A673 (cell line): ENCODE measurements at places on chromosomes 1 and 21. TPM values are rescaled to one million over a fixed set of nuclear protein-coding genes. Genes with fewer than 3 reads are reported as not detected.
A peak's percentile ranks its signal among the peaks of the same experiment; 100 is the strongest.

- DNase-seq, result peak; percentile 74
Measured at GRCh38 chr1:57214951-57215575, 208.8 kb downstream of the DAB1 start.

- DNase-seq, result no peak
Measured at GRCh38 chr1:42316292-42316691, 18.7 kb downstream of the FOXJ3 start.

DNA sequence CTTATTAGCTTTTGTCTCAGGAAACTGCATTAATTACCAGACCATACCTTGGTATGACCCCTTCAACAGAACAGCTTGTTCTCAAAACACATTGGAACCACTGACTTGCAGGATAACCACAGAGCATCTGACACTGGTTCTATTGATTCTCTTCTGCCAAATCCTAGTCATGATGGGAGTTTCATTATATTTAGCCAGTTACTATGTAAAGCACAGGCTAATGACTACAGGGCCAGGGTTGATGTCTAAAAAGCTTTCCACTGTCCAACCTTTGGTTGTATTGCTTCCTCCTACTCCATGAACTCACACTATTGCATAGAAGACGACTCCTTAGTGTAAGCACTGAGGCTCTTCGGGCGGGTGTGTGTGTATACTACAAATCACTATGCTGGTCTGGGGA is 3.8 kb downstream of the STMN1 start:
- no peak for DNase-seq

GJB4 gene
- total RNA-seq, result not detected in 2 replicates

CFHR5 gene
- not detected in 2 replicates for total RNA-seq

DNA sequence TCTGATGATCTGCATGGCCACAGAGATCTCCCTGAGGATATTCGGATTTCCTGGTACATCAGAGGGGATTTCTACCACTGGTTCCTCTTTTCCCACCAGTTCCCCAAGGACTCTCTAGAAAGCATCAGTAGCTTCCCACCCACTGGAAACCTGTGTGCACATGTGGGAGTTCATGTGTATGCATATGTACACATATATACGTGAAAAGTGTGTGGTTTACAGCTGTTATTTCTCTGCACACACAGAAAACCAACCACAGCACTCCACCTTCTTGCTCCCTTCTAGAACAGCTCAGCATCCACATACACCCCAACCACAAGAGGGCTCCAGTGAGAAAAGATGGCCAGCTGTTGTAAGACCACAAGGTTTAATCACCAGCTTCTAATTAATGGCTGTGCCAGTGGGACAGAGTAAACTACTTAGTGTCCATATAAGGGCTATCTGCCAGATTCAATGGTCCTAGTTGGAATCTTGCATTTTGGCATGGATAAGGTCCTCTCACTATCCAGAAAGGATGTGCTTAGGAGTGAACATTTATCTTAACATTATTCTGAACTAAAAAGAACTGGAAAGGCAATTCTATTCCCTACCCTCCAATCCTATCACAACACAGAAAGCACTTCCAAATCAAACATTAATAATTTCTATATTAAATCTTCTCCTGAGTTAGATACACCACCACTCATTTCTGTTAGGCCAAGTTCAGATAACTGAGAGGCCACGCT is 24.1 kb downstream of the GPR3 start:
- DNase-seq, result peak; percentile 71

DNA sequence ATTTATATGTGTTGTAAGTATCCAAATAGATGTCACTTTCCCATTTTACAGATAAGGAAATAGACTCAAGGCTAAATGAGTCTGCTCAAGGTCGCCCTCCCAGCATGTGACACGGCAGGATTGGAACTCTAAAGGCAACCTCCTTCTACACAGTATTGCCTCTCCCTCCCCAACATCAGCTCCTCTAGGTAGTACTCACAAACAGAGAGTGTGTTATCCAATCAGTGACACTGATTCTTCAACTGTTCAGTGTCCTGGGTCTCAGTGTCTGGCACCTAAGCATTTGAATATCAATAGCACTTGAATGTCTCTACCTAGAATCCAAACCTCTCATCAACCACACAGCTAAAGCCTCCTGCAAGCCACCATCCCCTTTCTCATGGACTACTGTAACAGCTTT is 87.1 kb downstream of the DAB1 start:
- DNase-seq, result no peak

GRCh38 chr1:23187637-23188036 is 19.0 kb upstream of the LUZP1 start:
- DNase-seq, result no peak

DNA sequence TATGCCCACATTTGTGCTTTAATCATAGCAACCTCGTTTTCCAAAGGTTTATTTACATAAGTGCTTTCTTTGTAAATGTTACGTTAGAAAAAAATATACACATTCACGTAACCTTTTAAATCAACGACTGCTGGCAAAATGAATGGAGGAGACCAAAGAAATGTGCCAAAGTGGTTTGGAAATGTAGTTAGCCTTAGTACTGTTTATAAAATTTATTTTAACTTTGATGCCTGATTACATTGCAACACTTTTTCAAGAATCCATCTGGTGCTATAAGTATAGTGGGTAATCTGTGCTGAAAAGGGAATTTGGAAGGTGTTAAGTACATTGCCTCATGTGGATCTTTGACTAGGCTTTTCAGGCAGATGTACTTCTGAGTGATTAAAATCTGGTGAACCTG is 108.9 kb downstream of the IFI44 start:
- no peak for DNase-seq

DNA sequence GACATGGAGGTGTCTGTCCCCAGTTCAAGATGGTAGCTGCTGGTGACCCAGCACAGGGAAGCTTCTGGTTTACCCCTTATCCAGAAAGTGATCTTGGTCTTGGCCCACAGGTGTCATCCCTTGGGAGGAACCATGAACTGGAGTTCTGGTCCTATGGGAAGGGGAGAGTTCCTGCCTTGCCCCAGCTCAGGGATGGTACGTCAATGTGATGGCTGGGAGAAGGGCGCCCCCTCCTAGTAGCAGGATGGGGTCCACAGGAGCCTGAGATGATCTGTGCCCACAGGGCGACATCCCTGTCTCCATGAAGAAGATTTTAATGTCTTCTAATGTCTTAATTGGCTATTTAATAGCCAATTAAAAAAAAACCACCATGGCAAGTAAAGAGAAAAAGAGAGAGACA is 249.8 kb downstream of the SIPA1L2 start:
- DNase-seq, result no peak

GRCh38 chr1:156551066-156551643 is 21.2 kb downstream of the IQGAP3 start:
- no peak for DNase-seq

- no peak for DNase-seq
Measured at GRCh38 chr1:39426346-39426745, 65.1 kb upstream of the BMP8A start.
